ENCODE measurements at places on chromosomes 12 and 14. TPM values are rescaled to one million over a fixed set of nuclear protein-coding genes. Genes with fewer than 3 reads are reported as not detected.

- no peak for DNase-seq
These were observed 146.8 kb upstream of the RASSF8 start for GRCh38 chr12:25811656-25812126.

DNA sequence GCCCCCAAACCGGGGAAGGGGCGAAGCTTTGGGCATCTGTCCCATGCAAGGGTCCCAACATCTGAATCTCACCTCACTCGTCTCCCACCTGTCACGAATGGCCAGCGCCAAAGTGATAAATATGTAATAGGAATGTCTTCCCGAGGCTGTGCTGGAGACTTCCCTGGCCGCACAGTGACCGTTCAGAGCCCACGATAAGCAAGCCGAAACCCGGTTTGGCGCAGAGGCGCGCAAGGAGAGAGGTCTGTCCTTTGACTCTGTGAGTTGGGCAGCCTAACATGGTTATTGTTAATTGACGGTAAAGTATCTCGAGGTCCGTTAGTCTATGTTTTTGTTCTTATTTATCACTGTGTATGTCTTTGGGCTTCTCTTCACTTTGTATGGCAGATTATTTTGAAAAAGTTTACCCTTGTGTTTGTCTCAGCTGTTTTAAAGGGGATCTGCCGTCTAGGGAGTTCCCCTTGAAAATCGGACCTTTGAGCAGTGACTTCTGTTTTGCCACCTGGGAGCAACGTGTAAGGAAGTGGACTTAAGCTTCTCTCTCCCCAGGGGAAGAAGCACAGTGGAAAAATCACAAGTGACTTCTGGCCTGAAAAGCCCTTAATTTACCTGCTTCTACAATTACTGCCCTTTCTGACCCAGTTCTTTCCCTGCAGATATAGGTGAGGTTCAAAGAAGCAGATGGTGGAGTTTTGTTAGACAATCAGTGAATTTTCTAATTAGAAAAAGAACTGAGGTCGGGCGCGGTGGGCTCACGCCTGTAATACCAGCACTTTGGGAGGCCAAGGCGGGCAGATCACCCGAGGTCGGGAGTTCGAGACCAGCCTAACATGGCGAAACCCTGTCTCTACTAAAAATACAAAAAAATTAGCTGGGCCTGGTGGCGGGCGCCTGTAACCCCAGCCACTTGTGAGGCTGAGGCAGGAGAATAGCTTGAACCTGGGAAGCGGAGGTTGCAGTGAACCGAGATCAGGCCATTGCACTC, 1.1 kb upstream of the TM9SF1 start:
- DNase-seq, result no peak

GRCh38 chr12:128726886-128727285, 96.9 kb downstream of the SLC15A4 start:
- no peak for DNase-seq

DNA sequence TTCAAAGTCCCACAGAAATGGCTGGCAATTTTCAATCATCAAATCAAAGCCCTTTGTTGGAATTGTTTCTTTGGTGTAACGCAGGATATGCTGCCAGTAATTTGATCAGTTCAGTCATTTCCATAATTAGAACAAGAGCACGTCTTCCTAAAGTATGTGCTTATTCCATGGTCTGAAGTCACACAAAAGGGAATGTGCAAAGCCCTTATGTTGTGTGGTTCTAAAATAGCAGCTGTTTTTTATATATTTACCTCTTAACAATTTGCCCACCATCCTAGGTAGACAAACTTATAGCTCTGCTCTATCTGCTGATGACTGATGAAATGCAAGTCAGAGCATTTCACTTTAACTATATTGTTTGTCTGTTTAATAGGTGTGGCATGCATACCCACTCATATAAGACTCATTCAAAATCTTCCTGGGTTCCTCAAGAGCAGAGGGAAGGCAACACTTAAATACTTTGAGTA, 176.1 kb upstream of the SLC38A2 start:
- DNase-seq, result no peak

DNA sequence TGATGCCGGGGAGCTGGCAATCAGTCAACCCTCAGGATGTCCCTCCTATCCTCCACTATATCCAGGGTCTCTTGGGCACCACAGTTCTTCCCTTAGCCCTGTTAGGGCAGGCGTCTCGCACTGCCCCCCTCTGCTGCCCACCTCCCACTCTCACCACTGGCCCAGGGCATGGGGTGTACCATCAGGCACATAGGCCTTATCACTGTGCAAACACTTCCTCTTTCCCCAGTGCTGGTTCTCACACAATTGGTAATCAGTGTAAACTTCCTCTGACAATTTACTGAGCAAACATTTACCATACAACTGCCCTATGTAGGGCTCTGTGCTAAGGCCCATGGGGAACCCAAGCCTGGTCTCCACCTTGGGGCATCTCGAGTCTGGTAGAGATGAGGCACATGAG, 20.1 kb upstream of the TMED10 start:
- no peak for DNase-seq

DNA sequence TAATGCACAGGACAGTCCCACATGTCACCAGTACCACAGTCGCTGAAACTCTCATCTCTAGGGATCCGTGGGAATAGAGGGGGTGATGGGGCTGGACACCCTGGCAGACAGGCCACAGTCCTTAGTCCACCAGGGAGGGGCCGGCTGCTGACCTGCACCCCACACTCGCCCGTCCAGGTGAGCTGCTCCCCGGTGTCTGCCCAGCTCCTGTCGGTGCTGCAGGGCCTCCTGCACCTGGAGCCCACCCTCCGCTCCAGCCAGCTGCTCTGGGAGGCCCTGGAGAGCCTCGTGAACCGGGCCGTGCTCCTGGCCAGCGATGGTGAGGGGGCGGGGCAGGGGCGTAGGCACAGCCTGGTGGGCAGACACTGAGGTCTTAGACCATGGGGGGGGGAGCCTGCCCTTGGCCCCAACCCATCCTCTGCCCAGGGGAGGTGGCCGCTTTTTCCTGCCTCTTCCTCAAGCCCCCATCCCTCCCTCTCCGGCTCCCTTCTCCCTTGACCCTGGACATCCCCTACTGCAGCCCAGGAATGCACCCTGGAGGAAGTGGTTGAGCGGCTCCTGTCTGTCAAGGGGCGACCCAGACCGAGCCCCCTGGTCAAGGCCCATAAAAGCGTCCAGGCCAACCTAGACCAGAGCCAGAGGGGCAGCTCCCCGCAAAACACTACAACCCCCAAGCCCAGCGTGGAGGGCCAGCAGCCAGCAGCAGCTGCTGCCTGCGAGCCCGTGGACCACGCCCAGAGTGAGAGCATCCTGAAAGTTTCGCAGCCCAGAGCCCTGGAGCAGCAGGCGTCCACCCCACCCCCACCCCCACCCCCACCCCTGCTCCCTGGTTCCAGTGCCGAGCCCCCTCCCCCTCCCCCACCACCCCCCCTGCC, 17.1 kb upstream of the ADSS1 start:
- no peak for DNase-seq

CDK2 gene
- 27.7 TPM for polyA plus RNA-seq

GLIPR1L1 gene
- polyA plus RNA-seq, result not detected

RPGRIP1 gene
- 1.9 TPM for polyA plus RNA-seq

RAD51B gene
- polyA plus RNA-seq, result 17.7 TPM

GLT8D2 gene
- not detected for polyA plus RNA-seq

SIX1 gene
- polyA plus RNA-seq, result not detected

SMCO2 gene
- polyA plus RNA-seq, result not detected

CCDC196 gene
- not detected for polyA plus RNA-seq

Measured in immature natural killer cell (primary cell).